ENCODE measurements at places on chromosomes 7 and 10. TPM values are rescaled to one million over a fixed set of nuclear protein-coding genes. Genes with fewer than 3 reads are reported as not detected.

DNA sequence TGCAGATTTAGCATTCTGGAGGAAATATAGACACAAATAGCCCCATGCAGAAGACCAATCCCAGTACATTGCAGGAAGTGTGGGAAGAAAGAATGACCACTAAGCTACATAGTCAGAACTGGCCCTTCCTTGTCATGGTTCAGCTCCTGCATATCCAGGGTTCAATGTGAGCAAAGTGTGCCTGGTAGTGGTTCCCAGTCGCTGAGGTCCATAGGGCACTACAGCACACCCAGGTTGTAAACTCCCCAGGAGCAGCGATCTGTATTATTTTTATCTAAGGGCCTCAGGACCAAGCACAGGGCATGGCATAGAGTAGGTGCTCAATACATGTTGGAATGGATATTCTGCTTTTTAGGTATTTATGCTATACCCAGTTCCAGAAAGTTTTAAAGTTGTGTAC is 114.4 kb downstream of the RTKN2 start:
- DNase-seq = no peak

DNA sequence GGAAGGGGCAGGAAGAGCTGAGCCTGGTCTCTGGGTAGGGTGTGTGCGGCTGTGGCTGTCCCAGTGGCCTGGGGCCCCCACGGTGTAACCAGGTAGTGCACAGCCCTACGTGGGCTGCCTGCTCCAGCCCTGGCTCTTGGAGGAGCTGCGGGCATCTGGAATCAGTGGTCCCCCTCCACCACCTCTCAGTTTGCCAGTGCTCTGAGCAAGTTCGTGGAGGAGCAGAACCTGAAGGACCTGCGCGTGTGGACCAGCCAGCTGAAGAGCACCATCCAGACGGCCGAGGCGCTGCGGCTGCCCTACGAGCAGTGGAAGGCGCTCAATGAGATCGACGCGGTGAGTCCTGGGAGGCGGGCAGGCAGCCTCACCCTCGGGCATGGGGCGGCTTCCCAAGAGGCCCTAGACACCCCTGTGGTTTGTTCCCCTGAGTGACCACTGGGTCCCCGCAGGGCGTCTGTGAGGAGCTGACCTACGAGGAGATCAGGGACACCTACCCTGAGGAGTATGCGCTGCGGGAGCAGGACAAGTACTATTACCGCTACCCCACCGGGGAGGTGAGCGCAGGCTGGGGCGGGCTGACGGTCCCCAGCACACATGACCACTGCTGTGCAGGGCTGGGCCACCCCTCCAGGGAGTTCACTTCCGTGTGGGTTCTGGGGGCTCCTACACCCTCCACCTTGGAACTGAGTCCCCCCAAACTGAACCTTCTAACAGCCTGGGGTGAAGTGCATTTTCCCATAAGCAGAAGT is 18.6 kb downstream of the PFKFB3 start:
- DNase-seq = no peak

DNA sequence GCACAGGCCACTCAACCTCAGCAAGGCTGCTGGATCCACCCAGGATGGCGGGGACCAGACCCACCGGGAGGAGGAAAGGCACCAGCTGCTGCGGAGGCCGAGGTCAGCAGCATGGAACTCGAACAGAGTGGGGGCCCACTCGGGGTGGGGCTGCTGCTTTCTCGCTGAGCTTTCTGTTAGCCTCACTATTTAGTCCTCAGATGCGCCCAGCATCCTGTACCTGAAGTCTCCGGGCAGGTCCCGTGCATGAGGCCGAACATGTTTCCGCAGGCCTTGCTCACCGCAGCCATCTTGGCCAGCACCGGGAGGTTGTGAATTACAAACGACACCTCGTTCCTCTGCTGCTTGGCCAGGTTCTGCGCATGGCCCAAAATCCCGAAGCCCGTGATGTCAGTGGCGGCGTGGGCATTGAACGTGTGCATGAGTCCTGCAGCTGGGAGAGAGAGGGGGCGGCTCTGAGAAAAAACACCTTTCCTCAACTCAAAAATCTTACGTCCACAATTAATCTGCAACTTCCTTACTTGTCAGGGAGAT is 22.8 kb upstream of the PHYH start:
- DNase-seq = no peak

GRCh38 chr7:139618482-139619366 is 95.2 kb downstream of the CLEC2L start:
- DNase-seq = no peak

CNPY1 gene
- not detected for total RNA-seq

PCLO gene
- total RNA-seq = 1.3 TPM

Measured in chondrocyte (in vitro differentiated cells).